ENCODE measurements at places on chromosomes 3 and 15. TPM values are rescaled to one million over a fixed set of nuclear protein-coding genes. Genes with fewer than 3 reads are reported as not detected.

The GPR171 gene
- 16.0 TPM for total RNA-seq

The FAM81A gene
- total RNA-seq, result not detected

The RTP1 gene
- total RNA-seq, result not detected

The GPR160 gene
- total RNA-seq, result 7.5 TPM

DNA sequence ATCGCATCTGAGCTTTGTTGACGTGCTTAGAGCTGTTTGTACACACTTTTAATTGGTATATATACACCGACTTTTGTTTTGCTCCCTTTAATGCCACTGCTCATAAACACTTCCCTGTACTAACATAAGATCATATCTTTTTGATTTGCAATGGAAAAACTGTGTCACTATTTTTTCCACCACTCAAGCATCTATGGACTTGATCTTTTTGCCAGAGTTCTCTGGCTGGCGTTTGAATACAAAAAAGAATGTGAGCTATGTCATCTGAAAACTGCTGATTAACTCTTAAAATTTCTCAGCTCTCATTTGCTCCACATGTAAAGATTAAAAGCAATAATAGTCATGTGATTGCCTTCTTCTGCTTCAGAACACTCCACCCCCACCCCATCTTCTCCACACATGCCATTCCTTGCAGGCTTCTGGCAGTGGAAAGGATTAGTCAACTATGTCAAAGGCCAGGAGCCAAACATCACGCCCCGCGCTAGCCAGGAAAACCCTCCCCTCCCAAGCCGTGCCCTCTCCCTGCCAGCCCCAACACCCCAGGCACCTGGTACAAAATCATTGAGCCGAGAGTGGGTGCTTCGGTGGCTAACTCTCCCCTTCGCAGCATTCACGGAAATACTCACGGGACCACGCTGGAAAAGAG, 123.4 kb upstream of the MEF2A start:
- peak; percentile 22 for DNase-seq
- H3K27me3 ChIP-seq, result no peaks in the 10 kb centered on the region
- no peak overlapping the region for H3K4me3 ChIP-seq
- H3K4me1 ChIP-seq, result peaks cover 57% of the 10 kb centered on the region
- H3K36me3 ChIP-seq, result no peaks in the 10 kb centered on the region

GRCh38 chr3:12438318-12438717, 46.0 kb upstream of the TSEN2 start:
- DNase-seq, result no peak
- H3K27me3 ChIP-seq, result no peaks in the 10 kb centered on the region
- H3K36me3 ChIP-seq, result no peaks in the 10 kb centered on the region
- H3K27ac ChIP-seq, result no peak overlapping the region
- H3K4me3 ChIP-seq, result no peak overlapping the region

GRCh38 chr3:25719321-25719720, 54.6 kb upstream of the TOP2B start:
- no peaks in the 10 kb centered on the region for H3K36me3 ChIP-seq
- no peak overlapping the region for H3K4me3 ChIP-seq
- H3K27ac ChIP-seq, result no peak overlapping the region

- no peaks in the 10 kb centered on the region for H3K4me1 ChIP-seq
- no peak overlapping the region for H3K27ac ChIP-seq
- no peaks in the 10 kb centered on the region for H3K27me3 ChIP-seq
- no peak for DNase-seq
- H3K4me3 ChIP-seq, result no peak overlapping the region
These were observed 154.3 kb downstream of the ALDH1A2 start for GRCh38 chr15:57911247-57911646.
